ENCODE measurements at places on chromosomes 3 and 15. TPM values are rescaled to one million over a fixed set of nuclear protein-coding genes. Genes with fewer than 3 reads are reported as not detected.

Gene CLSTN2
- 2.1 TPM for polyA plus RNA-seq

Gene ECE2
- polyA plus RNA-seq: not detected

Gene DPPA4
- 1.1 TPM for polyA plus RNA-seq

Gene DUOX2
- polyA plus RNA-seq: 0.04 TPM

Gene HRG
- polyA plus RNA-seq: not detected

Gene KNL1
- 7.5 TPM for polyA plus RNA-seq

Gene TMEM87A
- 38.0 TPM for polyA plus RNA-seq

Gene MKRN2OS
- polyA plus RNA-seq: 0.90 TPM

Gene CD86
- polyA plus RNA-seq: 1.5 TPM

Gene USF3
- 18.1 TPM for polyA plus RNA-seq

Gene CGNL1
- 8.3 TPM for polyA plus RNA-seq

Gene SCN5A
- 5.9 TPM for polyA plus RNA-seq

DNA sequence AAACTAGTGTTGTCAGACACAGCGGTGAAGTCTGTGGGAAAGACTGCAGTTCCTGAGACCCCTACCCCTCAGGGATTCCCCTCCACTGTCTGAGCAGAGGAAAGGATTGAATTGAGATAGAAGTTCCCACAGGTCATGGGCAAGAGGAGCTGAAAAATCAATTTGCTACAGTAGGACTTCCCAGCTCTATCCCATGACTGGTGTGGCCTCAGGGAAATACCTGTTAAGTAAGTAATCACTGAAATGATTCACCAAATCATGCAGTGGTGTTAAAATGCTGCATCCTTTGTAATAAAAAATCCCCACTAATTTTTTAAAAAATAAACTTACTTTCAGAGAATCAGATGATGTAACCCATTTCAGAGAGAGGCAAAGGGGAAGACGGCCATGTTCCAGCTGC lies 45.0 kb upstream of the SPRED1 start:
- DNase-seq: no peak

DNA sequence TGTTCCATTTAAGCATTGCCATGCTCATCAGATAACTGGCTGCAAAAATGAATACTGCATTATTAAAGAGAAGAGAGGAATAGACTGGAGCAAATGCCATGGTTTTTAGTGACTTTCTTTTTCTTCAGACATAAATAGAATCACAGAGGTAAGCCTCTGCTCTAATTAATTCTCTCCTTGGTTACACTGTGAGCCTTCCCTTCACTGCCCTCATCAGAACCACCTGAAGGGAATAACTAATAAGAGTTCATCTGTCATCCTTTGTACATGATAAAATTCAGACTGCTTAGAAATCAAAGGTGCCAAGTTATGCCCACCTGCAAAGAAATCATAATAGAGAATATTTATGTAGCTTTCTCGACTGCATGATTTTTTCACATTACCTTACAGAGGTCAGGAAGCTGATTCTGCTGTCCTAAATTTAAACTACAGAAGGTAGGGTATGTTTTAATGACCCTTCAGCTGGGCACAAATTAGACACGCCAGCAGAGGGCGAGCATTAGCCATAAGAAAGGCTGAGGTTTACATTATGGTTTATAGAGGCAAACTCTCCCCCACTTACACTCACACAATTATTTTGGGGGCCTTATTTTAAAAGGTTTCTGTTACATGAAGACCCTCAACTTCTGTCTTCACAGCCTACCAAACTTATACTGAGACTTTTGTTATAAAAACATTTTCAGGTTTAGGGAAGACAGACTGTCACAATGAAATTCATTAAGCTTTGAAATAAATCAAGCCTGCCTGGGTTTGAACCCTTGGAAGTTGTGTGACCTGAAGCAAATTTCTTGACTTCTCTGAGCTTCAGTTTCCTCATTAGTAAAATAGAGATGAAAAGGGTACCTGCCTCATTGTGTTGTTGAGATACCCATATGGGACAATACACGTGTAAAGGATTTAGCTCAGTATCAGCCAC lies 15.3 kb upstream of the UNC13C start:
- no peak for DNase-seq

GRCh38 chr3:122942239-122942638 lies 85.3 kb downstream of the SEMA5B start:
- no peak for DNase-seq

DNA sequence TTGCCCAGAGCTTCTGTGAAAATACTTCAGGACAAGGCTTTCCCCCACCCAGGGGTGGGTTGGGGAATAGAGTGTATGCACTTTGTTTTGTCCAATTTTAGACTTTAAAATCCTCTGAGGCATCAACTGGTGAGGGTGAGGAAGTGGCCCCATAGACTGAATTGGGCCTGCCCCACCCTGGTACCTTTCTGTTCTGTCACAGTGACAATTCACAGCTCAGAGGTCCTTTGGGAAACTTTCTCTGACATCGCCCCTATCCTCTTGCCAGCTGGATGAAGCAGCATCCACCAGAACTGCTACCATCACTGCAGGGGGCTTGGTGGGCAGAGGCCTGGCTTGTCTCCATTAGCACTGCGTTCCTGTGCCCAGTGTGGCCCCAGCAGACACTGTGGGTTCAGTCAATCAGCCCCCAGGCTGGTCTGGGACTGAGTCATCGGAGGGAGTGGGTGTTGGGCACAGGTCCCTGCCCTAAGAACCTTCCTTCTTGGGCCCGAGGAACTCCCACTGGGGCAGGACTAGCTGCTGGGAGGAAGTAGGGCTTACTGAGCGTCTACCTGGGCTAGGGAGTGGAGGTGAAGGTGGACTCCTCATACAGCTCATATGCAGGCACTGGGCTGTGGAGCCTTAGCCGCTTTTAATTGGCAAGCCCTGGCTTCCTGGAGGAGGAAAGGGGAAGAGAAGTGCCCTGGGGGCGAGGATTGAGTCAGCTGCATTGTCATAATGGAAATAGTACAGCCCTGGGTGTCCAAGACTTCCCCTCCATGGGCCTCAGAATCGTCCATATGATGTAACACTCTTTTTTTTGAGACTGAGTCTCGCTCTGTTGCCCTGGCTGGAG lies 1.5 kb upstream of the PPM1M start:
- no peak for DNase-seq

- no peak for DNase-seq
These were observed 18.8 kb downstream of the CA12 start for GRCh38 chr15:63362885-63363284.

DNA sequence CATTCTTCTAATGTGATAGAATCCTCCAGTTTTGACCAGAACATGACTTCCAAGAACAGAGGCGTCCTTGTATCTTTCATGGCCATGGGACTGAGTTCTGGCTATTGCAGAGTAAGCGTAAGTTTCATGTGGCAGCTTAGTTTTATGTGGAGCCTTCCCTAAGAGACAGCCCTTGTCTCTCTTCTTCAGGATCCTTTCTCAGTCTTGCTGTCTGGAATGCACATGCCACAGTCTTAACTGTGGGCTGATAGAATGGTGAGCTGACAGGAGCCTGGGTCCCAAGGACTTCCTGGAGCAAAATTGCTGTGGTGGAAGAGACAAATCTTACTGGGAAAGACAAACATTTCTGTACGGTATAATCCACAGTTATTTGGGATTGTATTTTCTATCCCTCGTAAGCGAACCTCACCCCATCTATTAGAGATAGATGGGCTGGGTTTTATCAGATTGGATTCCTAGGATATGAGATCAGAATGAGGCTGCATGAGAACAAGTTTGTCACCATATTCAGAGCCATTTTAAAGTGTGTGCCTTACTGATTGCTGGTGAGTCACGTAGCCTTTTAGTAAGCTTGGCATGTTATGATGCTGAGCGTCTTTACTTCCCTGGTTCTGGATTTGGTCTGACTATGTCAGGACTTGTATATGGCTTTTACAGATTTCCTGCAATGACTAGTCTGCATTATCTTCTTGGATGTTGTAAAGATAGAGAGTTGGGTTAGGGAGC lies 32.8 kb downstream of the CDIN1 start:
- no peak for DNase-seq

DNA sequence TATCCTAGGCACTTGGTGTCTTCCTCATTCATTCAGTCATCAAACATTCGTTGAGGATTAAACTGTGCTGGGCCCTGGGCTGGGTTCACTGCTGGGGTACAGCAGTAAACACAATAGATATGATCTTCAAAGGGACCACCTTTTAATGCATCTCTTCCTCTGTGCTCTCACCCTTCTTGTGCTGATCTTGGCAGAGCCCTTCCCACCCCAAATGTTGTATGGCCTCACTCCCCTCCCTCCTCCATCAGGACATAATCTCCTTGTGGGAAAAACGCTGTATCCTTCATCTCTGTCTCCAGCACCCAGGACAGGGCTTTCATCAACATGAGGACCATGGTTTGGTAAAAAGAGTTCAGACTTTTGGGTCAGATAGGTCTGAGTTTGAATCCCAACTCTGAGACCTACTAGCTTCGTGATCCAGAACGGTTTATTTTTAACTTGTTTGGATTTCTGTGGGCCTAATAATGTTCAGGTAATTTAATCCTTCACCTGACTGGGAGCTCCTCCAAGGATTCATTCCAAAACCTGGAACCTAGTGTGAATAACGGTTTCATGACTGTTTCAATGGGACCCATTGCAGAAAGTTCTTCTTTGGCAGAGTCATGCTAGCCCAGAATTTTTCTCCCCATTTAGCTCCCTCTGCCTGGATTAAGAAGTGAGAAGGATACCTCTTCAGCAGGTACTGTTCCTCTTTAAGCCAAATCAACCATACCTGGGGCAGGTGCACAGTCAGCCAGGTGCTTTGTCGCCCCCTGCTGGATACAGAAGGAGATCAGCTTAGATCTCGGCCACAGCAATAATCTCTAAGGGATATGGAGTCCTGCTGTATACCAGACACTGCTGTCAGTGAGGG lies 5.2 kb upstream of the WNT7A start:
- no peak for DNase-seq

GRCh38 chr3:155236473-155236872 lies 57.0 kb downstream of the STRIT1 start:
- no peak for DNase-seq

- DNase-seq: no peak
These were observed 54.2 kb downstream of the FBXL2 start for GRCh38 chr3:33331414-33331813.

- DNase-seq: no peak
These were observed 111.3 kb downstream of the GBE1 start for GRCh38 chr3:81650187-81650586.

- no peak for DNase-seq
These were observed 67.2 kb downstream of the CACNA2D2 start for GRCh38 chr3:50436114-50436674.

Measured in forelimb muscle (tissue), 1 donor.